A549 treated with RU486 at 1 μM for 4 hours (cell line): ENCODE measurements at places on chromosomes 5 and 9. TPM values are rescaled to one million over a fixed set of nuclear protein-coding genes. Genes with fewer than 3 reads are reported as not detected.

ADRB2 gene
- total RNA-seq: 0.51 to 0.86 TPM (median 0.67 TPM) in 5 replicates

QRFP gene
- not detected in 5 replicates for total RNA-seq

CTXN3 gene
- total RNA-seq: not detected in 5 replicates

PCDHGC4 gene
- not detected in 5 replicates for total RNA-seq

TMC1 gene
- 0.20 to 0.45 TPM in 2 of 5 replicates, not detected in the others for total RNA-seq

MARCOL gene
- total RNA-seq: not detected in 5 replicates

AGXT2 gene
- not detected in 5 replicates for total RNA-seq

CRAT gene
- total RNA-seq: 25.1 to 32.4 TPM (median 30.0 TPM) in 5 replicates

CAMK2A gene
- total RNA-seq: 0.61 to 1.4 TPM (median 0.83 TPM) in 5 replicates

CD180 gene
- not detected in 5 replicates for total RNA-seq
